HCEC 1CT (cell line): ENCODE measurements at places on chromosomes 11 and 22.

GRCh38 chr11:2826679-2827056 is 58.9 kb downstream of the CDKN1C start:
- no peak for DNase-seq

- peak; percentile 16 for DNase-seq
Measured at GRCh38 chr11:71372693-71373657, 75.2 kb downstream of the DHCR7 start.

DNA sequence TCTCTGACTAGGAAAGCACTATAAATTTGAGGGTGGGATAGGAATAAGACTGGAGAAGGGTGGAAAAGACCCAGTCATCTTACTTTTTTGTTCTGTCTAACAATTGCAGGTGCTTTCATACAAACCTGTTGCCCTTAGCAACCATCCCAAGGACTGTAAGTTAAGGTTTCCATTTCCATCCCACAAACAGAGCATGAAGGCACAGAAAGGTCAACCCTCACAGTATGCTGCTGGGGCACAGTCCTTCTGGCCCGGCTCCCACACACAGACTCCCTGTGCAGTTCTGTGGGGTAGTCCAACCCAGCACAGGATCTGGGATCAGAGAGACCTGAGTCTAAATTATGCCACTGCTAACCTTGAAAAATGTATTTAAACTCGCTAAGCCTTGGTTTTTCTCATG is 38.4 kb upstream of the ETS1 start:
- DNase-seq, result no peak

GRCh38 chr22:23063539-23064380 is 6.6 kb upstream of the GNAZ start:
- DNase-seq, result no peak

- no peak for DNase-seq
Measured at GRCh38 chr22:29081517-29082236, 8.8 kb downstream of the KREMEN1 start.

DNA sequence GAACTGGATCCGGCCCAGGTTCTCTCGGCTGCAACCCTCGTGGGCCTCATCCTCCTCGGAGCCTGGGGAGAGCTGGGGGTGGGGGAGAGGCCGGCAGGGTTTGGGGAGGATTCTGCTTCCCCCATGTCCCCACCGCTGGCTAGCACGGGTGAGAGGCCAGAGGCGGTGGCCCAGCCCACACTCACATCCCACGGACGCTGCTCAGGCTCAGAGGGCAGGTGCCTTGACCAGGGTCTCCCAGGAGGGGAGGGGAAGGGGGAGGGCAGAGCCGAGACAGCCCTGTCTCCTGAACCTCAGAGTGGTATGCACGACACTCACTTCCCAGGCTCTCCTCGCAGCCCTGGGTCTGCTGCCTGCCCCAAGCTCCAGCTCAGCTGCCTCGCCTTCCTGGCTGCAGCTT is 19.6 kb downstream of the LRRC10B start:
- no peak for DNase-seq

DNA sequence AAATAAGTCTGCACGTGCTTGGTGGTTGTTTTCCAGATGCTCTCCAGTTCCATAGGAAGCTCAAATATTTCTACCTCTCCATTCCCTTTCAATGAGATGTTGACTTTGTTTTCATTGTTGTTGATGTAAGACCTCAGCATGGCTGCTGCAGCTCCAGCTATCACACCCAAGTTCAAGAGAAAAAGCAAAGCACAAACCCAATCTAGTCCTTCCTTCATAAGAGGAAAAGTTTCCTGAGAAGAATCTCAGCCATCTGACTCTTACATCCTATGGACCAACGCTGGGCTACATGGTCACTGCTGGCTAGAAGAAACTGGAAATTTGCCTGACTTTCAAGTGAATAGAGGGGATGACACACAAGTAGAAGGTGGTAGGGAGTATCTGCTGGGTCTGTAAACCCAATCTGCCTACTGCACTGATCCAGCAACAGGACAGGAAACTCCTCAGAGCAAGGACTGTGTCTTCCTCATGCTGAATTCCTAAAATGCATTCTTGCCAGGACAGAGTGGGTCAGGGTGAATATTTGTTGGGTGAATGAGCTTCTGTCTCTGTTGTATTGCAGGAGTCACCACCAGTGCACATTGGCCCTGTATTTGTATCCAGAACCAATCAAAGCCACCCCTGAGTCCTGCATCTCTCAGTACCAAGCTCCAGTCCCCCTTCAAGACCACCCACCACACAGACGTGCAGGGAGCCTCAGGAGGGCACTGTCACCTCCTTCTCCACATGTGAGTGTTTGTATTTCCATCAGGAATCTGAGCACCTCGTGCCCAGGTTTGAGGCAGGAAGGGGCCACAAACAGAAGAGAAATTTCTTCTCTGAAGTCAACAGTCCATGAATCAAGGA is 118.0 kb upstream of the IGLL5 start:
- no peak for DNase-seq

- no peak for DNase-seq
Measured at GRCh38 chr11:99683933-99684332, 663.2 kb downstream of the CNTN5 start.

GRCh38 chr11:65047581-65048422 is 6.8 kb downstream of the SAC3D1 start:
- no peak for DNase-seq

DNA sequence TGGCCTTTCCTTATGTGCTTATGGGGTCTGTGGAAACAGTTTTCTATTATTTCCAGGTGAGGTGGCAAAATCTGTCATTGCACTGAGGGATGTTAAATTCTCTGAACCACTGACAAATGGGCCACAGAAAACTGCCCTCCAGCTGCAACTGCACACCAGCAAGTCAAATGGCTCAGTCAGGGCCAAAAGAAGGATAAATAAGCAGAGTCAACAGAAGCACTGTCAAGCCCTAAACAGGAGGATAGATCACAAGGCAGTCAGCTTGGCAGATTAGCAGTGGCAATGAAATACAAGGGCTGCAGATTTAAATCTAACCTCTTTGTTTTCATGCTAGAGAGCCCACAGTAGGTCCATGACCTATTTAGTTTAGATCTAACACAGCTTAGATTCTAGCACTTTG is 435.6 kb downstream of the ETS1 start:
- no peak for DNase-seq

GRCh38 chr11:77197626-77198320 is 69.7 kb downstream of the MYO7A start:
- no peak for DNase-seq

DNA sequence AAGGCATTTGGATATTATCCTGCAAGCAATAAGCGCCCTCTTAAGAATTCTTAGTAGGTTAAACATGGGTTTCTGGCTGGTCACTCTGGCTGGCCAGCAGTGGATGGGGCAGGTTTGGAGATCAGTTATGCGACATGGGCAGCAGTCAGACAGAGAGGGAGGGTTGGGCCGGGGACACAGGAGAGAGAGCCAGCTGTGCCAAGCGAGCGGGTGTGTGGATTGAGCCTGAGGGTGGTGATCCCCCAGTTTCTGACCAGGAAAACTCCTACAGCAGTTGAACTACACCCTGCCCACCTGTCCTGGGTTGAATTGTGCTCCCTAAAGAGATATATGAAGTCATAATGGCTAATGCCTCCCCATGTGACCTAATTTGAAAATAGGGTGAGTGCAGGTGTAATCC is 671.2 kb downstream of the TBC1D22A start:
- no peak for DNase-seq

- DNase-seq, result no peak
Measured at GRCh38 chr22:37195921-37196320, 7.9 kb upstream of the C1QTNF6 start.

GRCh38 chr11:84437071-84437980 is 1151.2 kb upstream of the CCDC90B start:
- no peak for DNase-seq

DNA sequence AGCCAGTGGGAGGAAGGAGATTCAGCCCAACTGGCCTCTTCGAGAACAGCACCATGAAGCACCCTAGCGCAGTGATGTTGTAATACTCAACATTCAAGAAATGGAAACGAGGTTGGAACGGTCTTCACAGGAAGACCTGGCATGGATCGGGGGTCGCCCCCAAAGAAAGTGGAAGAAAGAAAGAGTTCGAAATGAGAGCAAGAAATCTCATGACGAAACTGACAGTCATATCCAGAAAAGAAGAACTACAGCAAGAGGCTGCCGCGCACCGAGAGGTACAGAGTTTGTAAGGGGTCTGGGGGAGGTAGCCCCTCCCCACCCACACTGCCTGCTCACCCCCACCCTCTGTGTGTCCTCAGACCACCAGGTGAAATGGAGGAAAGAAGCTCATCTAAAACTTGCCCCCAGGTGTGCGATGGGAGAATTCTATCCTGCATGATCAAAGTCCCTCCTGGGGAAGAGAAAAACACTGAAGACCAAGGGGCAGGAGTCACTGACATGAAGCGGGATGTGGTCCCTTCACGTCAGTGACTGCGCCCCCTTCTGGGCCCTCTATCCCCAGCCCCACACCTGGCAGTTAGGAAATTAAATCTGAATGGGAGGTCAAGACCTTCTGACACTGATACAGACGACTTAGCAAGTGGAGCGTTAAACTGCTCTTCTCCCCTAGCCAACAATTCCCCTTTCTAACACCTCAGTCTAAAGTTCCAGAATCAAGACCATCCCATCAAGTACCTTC is 52.9 kb upstream of the SPATA19 start:
- no peak for DNase-seq
